T-cell (primary cell): ENCODE measurements at places on chromosomes 6 and 20.

DNA sequence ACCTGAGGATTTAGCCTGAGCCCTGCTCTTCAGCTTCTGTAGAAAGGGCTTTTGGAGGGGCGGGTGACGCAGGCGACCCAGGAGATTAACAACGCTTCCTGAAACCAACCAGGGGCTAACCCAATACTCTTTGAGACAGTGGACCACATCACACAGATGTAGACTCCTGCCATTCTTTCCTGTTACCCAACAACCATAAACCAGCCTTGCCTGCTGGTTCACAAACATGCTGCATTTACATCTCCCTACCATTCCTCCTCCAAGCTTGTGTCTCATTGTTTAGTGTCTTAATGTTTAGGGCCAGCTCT is 28.3 kb downstream of the PPP1R16B start:
- peak; percentile 36 for DNase-seq

- no peak for DNase-seq
Observed at GRCh38 chr6:138073264-138073663, 34.0 kb downstream of the PERP start.

GRCh38 chr6:163579111-163579879 is 164.8 kb downstream of the QKI start:
- no peak for DNase-seq

GRCh38 chr6:135731116-135731515 is 120.4 kb upstream of the PDE7B start:
- no peak for DNase-seq

- DNase-seq, result no peak
Observed at GRCh38 chr20:48880981-48881657, 40.4 kb upstream of the ARFGEF2 start.

DNA sequence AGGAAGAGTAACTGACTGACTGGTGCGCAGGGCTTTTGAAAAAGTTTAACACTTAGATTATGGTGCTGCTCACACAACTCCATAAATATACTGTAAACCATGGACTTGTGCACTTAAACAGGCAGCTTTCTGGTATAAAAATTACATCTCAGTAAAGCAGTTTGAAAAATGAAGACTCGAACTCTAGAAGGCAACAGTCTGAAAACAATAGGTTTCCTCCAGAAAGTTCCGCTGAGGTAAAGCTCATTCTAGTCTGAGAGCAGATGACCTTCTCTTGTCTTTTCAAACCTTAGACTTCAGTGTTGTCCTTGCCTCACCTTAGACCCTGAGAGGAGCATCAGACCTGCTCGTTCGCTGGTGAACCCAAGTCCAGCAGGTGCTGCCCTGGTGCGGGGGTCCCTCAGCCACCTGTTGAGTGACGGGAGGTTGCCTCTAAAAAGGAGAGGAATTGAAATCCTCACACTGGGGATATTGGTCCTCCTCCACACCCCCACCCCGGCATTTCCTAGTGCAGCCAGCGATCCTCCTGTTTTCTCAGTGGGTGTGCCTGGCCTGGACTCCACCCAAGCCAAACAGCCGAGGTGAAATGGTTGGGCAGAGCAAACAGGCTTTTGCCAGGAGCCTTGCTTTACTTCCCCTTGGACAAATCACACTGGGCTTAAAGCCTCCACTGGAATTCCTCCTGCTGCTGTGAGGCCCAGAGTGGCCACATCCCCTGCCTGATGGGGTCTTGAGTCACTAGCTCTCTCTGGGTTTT is 14.7 kb upstream of the PYGB start:
- DNase-seq, result no peak

- DNase-seq, result no peak
Observed at GRCh38 chr20:20969701-20970280, 136.4 kb downstream of the LINC00237 start.

- no peak for DNase-seq
Observed at GRCh38 chr20:41275301-41275731, 42.2 kb downstream of the ZHX3 start.

DNA sequence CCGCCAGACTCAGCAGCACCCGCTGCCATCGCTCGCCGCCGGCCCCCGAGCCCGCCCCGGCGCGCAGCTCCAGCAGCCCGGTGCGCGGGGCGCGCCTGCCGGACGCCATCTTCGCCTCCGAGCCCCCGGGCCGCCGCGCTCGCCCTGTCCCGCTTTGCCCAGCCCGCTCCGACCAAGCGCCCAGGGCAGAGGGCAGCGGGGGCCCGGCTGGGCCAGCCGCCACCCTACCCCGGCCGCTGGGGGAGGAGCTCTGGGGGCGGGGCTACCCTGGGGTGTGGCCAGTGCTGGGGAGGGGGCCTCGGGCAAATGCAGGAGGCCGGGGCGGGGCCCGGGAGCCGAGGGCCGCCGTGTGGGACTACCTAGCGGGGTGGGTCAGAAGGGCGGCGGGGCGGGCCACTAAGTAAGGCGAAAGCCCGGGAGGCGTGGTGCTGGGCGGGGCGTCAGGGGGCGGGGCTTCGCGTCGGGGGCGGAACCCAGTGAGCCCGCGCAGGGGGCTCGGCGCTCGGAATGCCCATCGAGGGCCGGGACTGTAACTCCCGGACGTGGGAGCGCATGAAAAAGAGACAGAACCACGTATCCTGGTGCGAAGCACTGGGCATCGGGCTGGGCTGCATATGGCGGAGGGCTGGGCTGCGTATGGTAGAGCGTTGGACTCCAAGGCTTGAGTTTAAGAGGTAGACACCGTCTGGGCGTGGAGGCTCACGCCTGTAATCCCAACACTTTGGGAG is at the start of gene SNTA1:
TSS of gene SNTA1 (minus strand) at position 252 of the 728 bp plus-strand sequence. CDS start at position 109, 143 bp downstream.
- DNase-seq, result peak; percentile 62

DNA sequence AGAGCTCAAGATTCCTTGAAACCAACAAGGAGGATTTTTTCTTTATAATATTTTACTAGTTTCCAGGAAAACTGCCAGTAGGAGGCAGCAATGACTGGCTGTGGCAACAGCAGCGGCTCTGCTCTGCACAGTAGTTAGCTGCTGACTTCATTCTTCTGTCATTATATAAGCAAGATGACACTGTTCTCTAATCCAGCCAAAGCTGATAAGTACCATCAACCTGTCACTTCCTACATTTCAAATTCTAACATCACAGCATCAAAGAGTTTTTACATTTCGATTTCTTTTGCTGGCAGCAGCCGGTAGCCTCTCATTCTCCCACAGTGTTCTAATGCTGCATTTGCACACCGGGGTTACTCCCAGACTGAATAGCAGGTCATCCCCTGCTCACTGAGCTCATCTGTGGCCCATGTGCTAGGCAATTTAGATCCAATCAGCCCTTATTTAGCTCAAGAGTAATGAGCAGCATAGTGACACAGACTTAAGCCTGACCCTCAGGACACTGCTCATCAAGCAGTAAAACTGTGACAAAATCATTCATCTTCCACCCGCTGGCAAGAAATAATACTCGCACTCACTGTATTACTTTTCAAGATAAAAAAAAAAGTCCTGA is 67.8 kb downstream of the MMS22L start:
- DNase-seq, result no peak

GRCh38 chr20:47687095-47687987 is 97.9 kb downstream of the SULF2 start:
- DNase-seq, result no peak

- no peak for DNase-seq
Observed at GRCh38 chr20:55961376-55962330, 43.7 kb downstream of the CBLN4 start.

GRCh38 chr6:111661541-111662061 is 55.9 kb upstream of the TRAF3IP2 start:
- DNase-seq, result no peak

GRCh38 chr20:24701668-24702067 is 232.2 kb downstream of the SYNDIG1 start:
- DNase-seq, result no peak

- DNase-seq, result no peak
Observed at GRCh38 chr20:45297786-45298497, 8.7 kb upstream of the RBPJL start.

GRCh38 chr6:124517339-124517738 is 444.9 kb upstream of the RNF217 start:
- DNase-seq, result no peak

DNA sequence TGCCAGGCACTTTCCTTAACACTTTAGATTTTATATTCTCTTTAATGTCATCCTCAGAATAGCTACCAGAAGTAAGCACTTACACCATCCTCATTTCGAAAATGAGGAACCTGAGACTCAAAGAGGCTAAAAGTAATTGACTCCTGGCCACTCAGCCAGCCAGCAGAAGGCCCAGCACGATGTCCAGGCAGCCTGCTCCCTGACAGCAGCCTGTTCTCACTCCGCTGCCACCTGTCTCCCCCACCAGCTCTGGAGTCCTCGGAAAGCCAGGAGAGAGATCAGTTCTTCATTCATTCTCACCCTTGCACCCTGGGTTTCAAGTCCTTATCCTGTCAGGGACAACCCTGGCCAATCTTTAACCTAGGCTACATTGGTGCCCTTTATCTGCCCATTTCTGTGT is 174.0 kb downstream of the SASH1 start:
- DNase-seq, result no peak

DNA sequence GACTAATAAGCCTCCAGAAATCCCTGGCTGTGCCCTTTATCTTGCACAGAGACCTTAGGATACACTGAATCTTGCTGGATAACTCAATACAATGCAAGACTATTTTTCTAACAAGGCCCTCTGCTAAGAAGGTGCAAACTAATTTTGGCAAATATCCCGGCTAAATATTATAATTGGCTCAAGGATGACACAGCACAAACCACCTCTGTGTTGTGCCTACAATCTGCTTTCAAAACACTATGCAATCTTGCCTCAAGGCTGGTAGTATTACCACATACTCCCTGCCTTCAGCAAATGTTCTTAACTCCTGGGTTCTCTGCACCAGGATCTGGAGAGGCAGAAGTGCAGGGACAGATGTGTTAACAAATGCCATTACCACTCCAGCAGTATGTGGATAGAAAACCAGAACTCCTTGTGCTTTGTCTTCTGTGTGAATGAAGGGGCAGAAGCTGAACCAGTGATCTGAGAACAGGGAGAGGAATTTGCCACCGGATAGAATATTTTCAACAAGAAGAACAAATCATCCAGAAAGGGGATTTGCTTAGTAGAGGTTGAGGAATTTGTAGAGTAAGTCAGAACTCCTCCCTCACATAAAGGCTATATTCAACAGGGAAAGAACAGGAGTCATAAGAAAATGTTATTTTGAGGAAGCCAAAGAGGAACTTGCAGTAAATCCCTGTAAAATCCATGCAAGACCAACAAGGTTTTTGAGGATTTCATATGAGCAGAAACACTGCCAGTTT is 74.1 kb upstream of the SLC4A11 start:
- DNase-seq, result no peak

- DNase-seq, result no peak
Observed at GRCh38 chr20:17856024-17856564, 112.5 kb downstream of the SNX5 start.

DNA sequence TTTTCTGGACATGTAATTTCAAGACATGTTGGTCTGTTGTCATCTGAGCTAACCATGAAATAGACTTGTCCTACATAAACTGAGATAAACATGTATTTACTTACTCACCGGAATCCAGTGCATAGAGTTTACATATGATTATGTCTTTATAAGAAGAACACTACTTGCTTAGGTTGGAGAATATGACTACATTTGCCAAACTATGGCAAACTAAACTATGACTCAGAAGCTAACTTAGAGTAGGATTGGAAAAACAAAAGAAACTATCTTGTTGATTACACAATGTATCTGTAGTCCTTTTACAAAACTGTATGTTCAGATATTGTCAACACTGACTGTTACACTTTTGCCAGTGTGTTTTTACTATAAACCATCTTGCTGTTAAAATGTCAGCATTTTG is 113.3 kb downstream of the CRYBG1 start:
- no peak for DNase-seq

DNA sequence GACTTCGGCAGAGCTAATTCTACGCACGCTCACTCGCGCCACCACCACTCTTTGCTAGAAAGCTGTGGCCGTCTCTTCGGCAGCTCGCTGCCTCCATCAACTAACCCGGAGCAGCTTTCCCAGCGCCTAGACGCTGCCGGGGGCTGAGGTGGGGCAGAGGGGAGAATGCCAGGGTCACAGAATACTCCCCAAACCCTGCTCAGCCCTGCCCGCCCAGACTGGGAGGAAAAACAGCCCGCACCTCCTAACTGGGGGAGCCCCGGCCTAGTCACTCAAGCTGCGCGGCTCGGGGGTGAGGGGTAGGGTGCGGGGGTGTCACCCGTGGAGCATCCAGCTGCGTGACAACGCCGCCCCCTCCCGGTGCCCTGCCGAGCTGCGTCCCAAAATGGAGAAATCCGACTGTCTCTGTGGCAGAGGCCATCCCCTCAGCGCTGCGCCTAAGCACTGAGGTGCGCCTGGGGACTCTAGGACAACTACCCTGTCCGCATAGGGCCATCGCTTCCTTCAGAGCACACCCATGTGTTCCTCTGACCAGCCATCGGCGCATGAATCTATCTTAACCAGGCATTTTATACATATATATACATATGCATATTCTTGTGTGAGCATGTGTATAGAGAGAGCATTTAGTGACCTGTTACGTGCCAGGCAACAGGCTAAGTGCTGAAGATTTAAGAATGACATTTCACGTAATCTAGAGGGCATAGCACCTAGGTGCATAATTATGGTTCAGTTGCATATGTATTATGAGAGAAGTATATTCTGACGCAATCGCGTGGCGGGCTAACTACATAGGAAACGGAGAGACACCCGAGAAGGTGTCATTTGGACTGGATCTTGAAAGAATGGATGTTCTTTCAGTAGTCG is 1.5 kb upstream of the TENT5A start:
- peak; percentile 90 for DNase-seq

- DNase-seq, result no peak
Observed at GRCh38 chr6:139282684-139283083, 9.1 kb downstream of the TXLNB start.

GRCh38 chr6:119032428-119032827 is 46.0 kb downstream of the FAM184A start:
- DNase-seq, result no peak

- no peak for DNase-seq
Observed at GRCh38 chr6:119985952-119986736, 636.6 kb upstream of the MAN1A1 start.

DNA sequence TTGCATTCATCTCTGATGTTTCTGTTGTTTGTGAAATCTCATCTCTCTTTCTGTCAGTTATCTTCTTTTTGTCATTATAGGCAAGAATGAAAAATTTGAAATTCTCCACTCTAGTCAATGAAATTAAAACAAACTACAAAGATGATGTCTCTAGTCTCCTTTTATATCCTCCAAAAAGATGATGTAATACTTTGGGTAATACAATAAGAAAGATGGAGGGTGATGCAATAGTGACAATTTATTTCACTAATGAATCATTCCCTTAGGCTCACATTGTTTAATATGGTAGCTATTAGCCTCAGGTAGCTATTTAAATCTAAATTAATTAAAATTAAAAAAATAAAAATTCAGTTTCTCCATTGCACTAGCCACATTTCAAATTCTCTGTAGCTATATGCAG is 145.4 kb downstream of the UST start:
- no peak for DNase-seq

- DNase-seq, result no peak
Observed at GRCh38 chr20:37987602-37988290, 45.5 kb downstream of the TTI1 start.

- DNase-seq, result no peak
Observed at GRCh38 chr6:36127462-36128016, 2.8 kb upstream of the MAPK13 start.

DNA sequence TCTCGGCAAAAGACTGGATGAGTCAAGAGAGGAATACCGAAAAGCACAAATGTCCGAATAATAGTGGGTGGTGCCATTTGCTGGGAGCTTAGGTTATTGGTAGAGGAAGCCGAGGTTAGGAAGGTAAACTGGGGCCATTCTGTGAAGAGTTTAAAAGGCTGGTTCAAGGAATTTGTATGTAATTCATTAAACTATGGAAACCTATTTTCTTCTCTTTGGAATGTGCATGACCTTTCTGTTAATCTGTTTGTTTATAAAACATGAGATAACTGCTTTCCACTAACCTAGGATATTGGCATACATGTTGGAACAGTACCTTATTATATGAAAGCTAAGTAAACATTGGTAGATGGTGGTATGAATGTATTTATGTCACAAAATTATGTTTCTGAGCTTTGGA is 71.8 kb downstream of the LCA5 start:
- DNase-seq, result no peak
